ENCODE measurements at places on chromosomes 1 and 21.

DNA sequence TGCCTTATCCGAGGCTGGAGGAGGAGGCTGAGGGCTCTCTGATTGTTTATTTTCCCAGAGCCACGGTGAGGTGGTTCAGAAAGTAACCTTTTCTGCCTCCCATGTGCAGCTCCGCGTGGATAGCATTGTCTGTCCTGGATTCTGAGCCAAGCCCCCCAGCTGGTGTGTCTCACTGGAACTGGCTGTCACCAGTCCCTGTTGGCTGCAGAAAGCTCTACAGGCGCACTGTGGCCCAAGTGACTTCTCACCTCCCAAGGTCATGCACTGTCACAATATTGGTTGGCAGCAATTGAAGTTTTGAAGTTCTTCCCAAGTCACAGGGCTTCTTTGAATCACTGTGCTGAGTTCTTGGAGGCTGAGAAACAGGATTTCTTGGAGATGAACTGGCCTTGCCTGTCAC, 8.2 kb downstream of the BMP8A start:
- no peak for DNase-seq

DNA sequence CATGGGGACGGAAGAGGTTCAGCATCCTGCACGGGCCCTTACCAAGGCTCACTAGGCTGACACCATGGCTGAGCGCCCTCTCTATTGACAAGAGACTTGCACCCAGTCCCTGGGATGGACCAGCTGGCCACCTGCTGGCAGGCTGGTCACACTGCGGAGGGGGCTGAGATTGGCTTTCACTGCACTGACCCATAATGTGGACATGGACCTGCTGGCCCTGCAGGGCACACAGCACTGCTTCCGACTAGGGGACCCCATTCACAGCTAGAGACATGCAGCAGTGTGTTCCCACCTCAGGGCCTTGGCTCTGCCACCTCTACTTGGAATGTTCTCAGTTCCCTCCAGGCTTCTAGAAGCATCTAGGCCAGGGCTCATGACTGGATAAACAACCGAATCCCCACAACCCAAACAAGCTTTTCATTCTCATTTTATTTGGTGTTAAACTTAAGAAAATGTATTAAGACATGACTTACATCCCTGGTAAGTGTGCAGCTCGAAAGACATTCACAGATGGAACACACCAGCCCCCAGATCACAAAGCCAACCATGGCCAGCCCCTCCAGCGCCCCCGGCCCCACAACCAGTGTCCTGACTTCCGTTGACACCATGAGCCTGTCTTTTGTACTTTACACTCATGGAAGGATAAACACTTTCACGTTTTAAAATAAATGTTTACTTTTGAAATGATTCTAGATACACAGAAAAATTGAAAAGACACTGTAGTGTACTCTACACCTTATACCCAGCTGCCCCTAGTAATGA, 9.3 kb upstream of the SRARP start:
- DNase-seq: no peak

- no peak for DNase-seq
These were observed 344.2 kb upstream of the KAZN start for GRCh38 chr1:14254251-14254650.

- no peak for DNase-seq
These were observed 58.3 kb downstream of the TGFBR3 start for GRCh38 chr1:91827459-91828321.

- DNase-seq: no peak
These were observed 73.8 kb downstream of the LYPLAL1 start for GRCh38 chr1:219247441-219247840.

GRCh38 chr1:99600782-99601181, 45.1 kb upstream of the PALMD start:
- no peak for DNase-seq

DNA sequence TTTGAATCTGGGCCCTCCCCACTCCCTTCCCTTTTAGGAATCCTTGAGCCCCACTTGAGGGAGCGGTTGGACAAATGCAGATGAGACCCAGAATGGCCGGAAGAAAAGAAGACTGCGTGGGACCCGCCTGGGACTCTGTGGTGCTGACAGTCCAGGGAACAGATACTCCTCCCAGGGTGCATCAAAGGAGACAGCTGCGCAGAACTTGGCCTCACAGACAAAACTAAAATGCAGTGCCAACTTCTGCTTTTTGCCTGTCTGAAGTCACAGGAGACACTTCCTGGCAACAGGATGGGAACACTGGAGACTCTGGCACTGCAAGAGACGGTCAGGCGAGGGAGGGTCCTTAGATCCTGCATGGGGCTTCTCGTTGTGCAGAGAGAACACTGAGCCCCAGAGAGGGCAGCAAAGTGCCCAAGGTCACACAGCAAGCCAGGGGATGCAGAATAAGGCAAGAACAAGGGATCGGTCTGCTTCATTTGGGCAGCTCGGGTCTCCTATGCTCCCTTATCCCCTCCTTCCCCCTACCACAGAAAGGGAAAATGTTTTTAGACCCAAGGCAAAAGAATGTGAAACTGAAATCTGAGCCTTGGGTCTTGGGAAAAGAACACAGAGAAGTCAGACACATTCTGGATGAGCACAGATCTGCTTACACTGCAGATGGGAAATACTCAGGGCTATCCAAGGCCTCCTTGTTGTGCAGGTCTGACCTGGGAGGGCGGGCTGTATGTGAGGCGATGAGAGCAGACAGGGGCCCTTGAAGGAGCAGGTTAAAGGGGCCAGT, 182.4 kb downstream of the TRABD2B start:
- DNase-seq: no peak

- no peak for DNase-seq
These were observed 535 bp upstream of the DISC1 start for GRCh38 chr1:231625975-231626534.

- no peak for DNase-seq
These were observed 26.4 kb upstream of the CREG1 start for GRCh38 chr1:167579986-167580385.

- DNase-seq: no peak
These were observed 1604.7 kb downstream of the PLA2G4A start for GRCh38 chr1:188433425-188433824.

DNA sequence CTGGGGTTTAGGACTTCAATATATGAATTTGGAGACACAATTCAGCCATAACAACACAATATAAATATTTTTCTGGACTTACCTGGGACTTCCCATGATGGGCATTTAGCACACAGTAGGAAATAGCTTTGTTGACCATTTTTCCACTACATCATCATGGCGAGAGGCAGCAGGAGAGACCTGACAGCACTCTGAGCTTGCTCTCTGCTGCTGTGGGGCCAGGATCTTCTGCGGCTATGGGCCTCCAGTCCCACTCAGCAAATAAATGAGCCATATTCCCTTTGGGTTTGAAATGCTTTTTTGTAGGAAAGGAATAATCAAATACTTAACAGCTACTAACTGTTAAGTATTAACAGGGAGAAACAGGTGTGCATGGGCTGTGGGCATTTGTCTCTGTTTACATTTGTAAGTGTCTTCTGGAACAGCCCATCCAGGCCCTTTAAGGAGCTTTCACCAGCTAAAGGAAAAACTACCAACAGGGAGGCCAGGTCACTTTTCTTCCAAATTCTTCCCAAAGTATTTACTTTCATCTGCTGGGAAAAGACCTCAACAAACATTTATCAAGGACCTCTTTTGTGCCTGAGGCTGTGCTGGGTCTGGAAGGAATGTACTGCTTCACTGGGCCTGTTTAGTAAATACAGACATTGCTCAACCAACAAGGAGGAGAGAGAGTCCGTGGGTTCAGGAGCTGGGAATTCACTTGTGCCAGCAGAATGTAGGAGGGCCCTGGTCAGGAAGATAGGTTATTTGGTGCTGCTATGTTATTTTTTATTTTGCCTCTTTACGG, 133.2 kb downstream of the LRIG2 start:
- DNase-seq: no peak

DNA sequence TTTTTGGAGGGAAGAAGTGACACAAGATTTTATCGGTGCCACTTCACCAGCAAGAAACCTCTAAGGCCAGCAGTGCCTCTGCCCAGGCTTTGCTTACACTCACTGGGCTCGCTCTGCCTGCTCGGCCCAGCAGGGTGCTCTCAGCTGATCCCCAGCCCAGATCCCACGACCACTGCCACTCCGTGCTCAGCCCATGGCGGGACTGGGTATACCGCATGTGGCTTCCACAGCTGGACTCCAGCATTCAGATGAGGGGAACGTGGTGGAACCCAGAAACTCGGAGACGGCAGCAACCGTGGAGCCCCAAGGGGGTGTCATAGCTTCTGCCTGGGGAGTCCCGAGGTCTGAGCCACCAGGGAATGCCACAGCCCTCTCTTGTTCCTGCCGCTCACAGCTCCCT, 12.9 kb downstream of the USP25 start:
- DNase-seq: no peak

DNA sequence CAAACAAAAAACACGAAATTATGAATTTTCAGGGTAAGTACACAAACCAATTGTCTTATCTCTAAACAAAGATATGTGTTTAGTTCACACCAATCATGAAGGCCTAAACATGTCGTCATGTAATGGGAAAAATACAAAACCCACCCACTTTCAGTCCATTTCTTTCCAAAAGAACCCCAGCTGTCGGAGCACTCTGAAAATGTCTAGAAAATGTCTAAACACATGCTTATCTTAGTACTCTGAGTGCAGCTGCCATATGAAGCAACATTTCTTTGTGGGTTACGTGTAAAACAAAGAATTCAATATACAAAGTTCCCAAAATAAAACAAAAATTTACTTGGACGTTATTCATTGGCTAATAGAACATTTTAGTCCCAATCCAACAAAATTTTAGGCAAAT, 22.7 kb downstream of the SERBP1 start:
- no peak for DNase-seq

DNA sequence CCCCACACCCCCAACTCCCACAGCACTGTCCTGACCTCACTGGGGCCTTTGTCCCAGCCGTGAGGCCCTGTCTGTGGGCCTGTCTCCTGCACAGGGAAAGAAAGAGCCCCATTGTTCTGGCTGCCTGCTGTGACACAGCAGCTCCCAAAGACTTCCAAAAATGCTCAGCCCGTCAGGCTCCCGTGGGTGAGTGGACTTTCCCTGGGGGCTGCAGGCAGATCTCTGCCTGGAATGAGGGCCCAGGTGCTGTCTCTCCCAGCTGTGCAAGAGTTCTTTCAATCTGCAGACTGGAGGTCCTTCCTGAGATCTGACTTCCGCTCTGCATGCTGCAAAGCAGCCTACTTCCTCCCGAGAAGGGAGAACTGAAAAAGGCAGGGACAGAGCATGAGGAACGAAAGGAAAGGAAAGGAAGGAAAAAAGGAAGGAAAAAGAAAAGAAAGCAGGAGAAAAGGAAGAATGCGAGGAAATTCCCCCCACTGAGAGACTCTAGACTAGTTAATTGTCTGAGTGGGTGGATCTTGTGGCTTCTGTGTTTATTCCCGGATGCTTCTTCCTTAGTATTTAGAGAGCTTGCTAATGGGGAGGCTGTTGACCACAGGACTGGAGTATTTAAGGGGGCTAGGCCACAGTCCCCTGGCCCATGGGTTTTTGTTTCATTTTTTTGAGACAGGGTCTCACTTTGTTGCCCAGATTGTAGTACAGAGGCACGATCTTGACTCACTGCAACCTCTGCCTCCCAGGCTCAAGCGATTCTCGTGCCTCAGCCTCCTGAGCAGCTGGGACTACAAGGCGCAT, 15.0 kb downstream of the NES start:
- DNase-seq: no peak

GRCh38 chr1:198845271-198845670, 206.4 kb downstream of the PTPRC start:
- no peak for DNase-seq

DNA sequence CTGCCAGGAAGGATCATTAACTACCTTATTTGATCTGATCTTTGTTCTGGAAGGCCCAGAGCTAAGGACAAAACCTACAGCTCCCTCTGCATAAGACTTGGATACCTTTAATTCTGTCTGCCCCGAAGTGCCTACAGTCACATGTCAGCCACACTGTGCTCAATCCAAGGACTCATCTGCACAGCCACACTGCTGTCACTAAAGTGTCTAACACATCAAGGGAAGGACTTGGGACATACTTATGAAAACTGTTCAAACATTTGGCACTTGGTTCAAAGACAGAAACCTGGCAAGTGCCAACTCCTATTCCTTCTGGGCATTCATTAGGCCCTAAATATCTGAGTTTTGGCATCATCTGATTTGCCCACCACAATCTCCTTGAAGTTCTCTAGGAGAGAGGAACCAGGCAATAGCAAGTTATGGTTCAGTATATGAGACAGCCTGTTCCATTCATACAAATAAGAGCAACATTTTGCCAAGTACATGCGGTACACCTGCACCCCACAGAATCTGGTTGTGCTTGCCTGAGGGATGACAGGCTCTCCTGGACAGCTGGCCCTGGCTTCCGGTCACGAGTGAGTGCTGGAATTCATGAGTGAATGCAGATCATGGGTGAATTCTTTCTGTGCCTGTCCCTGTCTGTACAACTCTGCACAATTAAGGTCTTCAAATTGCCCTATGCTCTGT, 105.9 kb downstream of the KCNK1 start:
- DNase-seq: no peak

DNA sequence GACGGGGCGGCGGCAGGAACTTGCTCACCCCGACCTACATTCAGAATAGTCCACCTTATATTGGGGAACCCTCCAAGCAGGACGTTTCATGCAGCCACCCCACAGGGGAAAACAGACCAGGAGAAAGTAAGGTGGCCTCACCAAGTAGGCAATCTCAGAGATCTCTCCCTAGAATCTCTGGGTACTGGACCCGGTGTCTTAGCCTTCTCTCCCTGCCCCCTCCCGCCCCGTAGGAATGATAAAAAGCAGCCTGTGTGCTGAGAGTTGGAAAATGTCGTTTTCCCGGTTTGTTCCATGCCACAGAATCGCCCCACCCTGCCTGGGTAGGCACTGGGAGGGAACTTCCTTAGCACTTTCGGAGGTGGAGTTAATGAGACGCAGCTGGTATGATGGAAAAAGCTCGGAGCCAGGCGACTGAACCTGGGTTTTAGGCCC, 789 bp upstream of the PTPN14 start:
- no peak for DNase-seq

GRCh38 chr1:168390271-168390670, 109.6 kb downstream of the TBX19 start:
- no peak for DNase-seq

GRCh38 chr1:33433509-33434362, 2.8 kb upstream of the PHC2 start:
- DNase-seq: no peak

- no peak for DNase-seq
These were observed 302.7 kb downstream of the GRIK1 start for GRCh38 chr21:29637134-29637533.

DNA sequence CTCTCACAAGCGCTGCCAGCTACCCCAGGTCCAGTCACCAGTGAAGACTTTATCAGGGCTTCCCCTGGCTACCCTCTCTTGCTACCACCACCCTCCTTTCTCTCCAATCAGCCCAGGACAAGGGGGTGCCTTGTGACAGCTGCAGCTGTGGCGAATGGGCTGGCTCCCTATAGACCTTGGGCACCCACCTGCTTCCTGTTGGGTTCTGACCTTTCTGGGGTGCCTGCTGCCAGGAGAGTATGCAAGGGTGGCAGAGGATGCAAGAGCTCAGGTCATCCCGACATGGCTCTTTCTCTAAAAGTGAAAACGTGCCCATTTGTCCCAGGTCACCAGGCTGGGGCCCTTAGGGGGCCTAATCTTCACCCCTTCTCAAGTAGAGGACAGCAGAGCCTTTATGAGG, 6.6 kb downstream of the KLHDC8A start:
- DNase-seq: no peak

- no peak for DNase-seq
These were observed 39.1 kb upstream of the GBP5 start for GRCh38 chr1:89311757-89312156.

All from stimulated activated CD8-positive, alpha-beta memory T cell treated with anti-CD3 and anti-CD28 coated beads, Interleukin-4, amount 100 ng/mL, for 1 hour (primary cell).